BJ (cell line): ENCODE measurements at places on chromosomes 11 and 22.

- no peak for DNase-seq
Observed at GRCh38 chr11:41970681-41971080, 511.2 kb upstream of the LRRC4C start.

DNA sequence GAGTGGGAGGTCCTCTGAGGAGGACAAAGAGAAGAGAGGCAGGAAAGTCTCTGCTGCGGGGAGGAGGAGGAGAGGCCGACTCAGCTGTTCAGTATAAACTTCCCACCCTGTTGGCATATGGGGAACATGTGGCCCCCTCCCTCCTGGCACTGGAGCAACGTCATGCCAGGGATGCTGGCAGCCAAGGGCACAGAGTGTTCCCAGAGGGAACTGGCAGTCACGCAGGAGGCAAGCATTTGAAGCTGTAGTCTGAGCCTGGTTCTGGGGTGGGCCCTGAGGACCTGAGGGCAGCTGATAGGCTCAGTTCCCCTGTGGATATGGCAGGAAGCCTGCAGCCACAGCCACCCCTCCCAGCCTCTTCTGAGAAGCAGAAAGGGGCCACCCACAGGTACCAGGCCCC, 67.1 kb upstream of the TSPAN18 start:
- no peak for DNase-seq

DNA sequence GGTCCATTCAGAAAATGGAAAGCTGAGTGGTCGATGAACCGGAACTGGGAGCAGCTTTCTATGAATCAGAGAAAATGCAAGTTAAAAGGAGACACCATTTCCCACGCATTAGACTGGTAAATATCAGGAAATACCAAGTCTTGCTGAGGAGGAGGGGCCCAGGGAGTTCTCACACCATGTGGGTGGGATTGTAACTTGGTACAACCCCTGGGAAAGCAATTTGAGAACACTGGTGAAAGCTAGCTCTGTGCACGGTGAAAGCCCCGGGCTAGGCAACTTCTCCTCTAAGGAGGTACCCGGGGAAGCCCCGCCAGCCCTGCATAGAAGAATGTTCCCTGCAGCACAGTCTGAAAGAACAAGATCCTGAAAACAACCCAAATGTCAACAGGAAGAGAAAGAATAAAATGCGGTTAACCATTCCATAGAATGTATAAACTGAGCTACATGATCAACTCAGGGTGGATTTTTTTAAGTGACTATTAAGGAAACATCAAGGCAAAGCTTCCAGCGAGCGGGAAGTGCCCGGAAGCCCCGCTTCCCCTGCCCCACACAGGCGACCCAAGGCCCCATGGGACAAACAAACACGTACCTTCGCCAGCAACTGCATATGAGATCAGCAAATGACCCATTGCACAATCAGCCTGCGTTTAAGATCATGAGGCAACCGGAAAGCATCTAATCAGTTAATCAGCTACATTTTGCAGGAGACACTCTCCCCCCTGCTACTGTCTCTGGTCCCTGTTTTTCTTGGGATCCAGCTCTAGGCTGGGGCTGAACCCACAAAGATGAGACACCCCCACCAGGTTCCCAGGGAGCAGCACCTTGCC, 11.3 kb downstream of the SHANK2 start:
- peak; percentile 59 for DNase-seq

GRCh38 chr11:75490221-75491181, 35.2 kb downstream of the GDPD5 start:
- no peak for DNase-seq

DNA sequence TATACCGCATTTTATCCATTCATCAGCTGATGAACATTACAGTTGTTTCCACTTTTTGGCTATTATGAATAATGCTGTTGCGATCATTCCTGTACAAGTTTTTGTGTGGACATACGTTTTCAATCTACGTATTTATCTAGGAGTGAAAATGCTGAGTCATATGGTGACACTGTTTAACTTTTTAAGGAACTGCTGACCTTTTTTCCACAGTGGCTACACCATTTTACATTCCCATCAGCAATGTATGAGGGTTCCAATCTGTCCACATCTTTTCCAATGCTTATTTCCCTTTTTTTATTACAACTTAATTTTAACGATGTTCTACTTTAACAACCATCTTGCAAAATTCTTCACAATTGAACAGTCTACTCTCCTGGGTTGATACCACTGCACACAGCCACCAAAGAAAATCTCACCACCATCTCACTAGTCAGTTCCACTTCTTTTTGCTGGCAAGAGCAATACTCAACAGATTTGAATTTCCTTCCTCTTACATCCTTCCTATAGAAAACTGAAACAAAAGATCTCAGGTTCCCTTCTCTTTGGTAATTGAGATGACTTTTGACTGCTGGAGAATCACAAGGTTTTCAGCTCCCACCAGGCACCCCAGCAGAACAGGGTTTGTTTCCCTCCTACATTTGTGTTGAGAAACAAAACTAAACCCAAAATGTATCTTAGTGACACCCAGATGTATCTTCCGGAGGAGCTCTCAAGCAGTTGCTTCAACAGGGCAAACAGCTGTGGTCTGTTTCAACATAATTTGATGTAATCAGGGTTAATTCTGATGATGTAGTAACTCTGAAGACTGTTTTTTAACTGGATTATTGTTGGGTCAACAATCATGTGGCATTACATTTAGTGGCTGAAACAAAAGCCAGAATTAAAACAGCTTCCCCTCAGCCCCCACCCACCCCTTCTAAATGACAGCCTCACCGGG, 7.0 kb upstream of the GAB2 start:
- DNase-seq = no peak

- no peak for DNase-seq
Observed at GRCh38 chr22:26367402-26368245, 61.4 kb upstream of the ASPHD2 start.

- no peak for DNase-seq
Observed at GRCh38 chr11:93498161-93498560, 45.0 kb downstream of the SMCO4 start.

GRCh38 chr11:65557280-65558001, 718 bp downstream of the LTBP3 start:
- DNase-seq = no peak

GRCh38 chr11:116579857-116580727, 192.7 kb downstream of the BUD13 start:
- DNase-seq = no peak

GRCh38 chr11:19458231-19458630, 217.5 kb upstream of the E2F8 start:
- DNase-seq = no peak

GRCh38 chr22:39028281-39028680, 7.4 kb downstream of the APOBEC3D start:
- no peak for DNase-seq

DNA sequence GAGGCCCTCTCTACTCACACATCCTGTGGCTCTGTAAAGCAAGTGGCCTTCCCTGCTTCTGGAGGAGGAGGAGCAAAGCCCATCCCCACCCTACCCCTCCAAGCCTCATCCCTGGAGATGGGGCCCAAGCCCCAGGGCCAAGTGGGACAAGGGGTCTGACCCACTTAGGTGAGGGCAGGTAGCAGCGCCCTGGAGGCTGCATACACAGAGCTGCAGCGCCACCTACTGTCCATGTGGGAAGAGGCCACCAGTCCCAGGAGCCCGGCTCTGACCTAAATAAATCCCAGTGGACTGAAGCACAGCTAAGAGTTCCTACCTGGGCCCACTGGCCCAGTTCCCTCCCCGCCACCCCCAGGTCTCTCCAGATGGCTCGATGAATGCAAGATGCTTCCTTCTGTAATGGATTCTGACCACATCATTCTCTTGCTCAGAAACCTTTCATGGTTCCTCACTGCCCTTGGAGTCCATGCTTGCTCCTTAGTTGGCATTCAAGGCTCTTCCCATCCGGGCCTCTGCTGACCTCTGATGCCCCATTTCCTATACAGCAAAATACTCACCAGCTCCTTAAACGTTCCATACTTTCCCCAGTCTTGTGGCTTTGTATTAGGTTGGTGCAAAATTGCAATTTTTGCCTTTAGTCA, 62.1 kb downstream of the THAP12 start:
- no peak for DNase-seq

- no peak for DNase-seq
Observed at GRCh38 chr22:44634426-44635321, 67.3 kb upstream of the PRR5 start.

DNA sequence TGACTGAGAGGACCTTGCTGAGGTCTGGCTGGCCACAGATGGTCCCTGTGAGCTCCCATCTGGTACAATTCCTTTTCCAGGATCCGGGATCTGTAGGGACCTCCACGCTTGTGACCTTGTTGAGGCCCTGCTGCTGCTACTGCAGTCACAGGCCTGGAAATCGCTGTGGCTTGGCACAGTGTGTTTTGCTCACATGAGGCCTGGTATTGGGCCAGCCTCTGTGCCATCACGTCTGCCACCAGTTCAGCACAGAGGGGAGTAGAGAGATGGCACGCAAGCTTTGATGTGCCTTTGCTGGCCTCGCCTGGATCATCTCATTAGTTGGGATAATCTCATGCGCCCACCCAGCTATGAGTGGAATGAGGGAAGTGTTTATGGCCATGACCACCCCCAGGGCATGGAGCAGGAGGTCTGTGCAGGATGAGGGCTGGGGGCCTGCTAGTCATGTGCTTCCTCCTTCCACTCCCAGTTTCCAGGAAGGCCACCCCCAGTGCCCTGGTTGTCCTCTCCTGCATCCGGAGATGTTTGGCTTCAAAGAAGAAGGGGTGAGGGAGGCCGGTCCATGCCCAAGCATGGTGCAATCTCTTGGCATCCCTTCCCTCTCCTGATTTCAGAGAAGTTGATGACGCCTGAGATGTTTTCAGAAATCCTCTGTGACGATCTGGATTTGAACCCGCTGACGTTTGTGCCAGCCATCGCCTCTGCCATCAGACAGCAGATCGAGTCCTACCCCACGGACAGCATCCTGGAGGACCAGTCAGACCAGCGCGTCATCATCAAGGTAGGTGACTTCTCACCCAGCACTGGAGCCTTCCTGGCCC, 22.4 kb downstream of the DERL3 start:
- no peak for DNase-seq

DNA sequence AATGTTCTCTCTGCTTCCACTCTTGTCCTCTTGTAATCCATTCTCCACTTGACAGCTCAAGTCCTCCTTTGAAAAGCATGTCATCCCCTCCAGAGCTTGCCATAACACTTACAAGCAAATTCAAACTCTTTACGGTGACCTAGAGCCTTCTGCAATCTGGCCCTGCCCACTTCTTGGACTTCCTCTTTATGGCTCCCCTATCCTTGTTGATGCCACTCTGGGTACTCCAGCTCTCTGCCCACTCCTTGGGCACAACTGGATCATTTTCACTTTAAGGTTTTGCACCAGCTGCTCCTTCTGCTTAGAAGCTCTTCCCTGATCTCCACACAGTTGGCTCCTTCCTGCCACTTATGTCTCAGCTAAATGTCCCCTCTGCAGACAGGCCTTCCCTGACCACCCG, 217.9 kb downstream of the DSCAML1 start:
- no peak for DNase-seq

GRCh38 chr11:96464700-96465307, 75.0 kb downstream of the JRKL start:
- DNase-seq = peak; percentile 11

- no peak for DNase-seq
Observed at GRCh38 chr11:16987205-16987568, 27.0 kb downstream of the PLEKHA7 start.

- DNase-seq = no peak
Observed at GRCh38 chr11:118051136-118051610, 25.7 kb upstream of the TMPRSS4 start.

DNA sequence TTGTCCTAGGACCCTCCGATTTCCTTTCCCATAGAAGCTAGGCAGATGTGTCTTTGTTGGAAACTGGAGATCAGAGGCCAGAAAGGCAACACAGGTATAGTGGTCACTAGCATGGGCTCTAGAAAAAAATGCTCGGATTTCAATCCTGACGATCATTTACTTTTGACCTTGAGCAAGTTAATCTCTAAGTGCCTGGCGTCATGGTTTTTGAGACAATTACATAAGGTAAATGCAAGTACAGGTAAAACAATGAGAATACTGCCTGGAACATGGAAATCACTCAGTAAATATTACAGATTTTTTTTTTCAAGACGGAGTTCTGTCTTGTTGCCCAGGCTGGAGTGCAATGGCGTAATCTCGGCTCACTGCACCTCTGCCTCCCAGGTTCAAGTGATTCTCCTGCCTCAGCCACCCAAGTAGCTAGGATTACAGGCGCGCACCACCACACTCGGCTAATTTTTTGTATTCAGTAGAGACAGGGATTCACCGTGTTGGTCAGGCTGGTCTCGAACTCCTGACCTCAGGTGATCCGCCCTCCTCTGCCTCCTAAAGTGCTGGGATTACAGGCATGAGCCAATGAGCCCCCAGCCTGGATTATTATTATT, 1.1 kb upstream of the DENND5A start:
- no peak for DNase-seq

DNA sequence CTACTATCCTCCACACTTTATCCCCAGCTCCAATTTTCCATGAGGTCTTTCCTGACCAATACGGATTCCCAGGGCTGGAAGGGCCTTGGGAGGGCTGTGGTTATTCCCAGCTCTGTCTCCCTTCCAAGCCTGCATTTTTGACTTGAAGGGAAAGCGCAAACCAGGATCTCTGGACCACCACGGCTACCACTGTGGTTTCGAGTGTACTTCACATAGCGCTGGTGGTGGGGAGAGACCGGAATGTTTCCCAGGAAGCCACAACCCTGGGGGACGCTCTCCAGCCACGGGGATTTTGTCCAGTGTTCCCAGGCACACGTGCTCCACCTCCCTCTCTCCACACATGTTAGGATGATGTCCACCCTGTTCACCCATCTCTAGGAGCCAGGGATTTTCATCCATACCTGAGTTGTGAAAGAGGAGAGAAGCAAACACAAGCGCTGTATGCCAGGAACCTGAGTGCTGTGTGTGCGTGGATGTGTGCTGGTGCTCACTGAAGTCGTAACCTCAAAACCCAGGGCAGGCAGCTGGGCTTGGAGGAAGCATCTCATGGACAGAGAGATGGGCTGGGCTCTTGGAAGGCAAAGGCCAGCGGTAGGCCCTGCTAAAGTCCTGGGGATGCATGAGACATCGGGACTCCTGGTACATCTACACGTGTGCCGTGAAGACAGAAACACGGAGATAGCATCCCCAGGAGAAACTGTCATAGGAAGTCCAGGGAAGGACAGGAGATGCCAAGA, 1.3 kb upstream of the NPTXR start:
- no peak for DNase-seq

DNA sequence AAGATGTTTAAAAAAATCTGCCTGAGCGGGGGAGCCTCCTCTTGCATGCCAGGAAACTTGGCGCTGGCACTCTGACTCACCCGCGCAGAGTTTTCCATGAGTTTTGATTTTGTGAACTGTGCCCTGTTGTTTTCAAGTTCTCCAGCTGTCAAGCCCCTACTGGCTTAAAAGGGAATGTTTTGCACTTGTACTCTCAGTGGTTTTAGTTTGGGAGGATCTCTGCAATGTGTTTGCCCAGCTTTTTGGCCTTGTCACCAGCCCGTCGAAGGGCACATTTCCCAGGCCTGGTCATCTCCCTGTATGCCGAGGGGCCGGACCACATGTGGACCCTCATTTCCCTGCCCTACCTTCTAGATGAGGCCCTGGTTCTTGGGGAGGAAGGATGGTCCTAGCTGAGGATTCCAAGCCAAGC, 12.2 kb downstream of the MRGPRF start:
- peak; percentile 57 for DNase-seq

GRCh38 chr11:61507962-61508861, at the start of gene LRRC10B:
Gene LRRC10B (plus strand): TSS chr11:61508749. CDS start chr11:61508999, 250 bp downstream.
- no peak for DNase-seq
